Activated T-cell treated with anti-CD3 and anti-CD28 coated beads for 4 hours (primary cell): ENCODE measurements at places on chromosomes 1 and 21.
A peak's percentile ranks its signal among the peaks of the same experiment; 100 is the strongest.

- DNase-seq = no peak
Observed at GRCh38 chr1:46996659-46997281, 26.7 kb upstream of the CYP4X1 start.

- DNase-seq = no peak
Observed at GRCh38 chr1:180165096-180165495, 10.4 kb downstream of the QSOX1 start.

DNA sequence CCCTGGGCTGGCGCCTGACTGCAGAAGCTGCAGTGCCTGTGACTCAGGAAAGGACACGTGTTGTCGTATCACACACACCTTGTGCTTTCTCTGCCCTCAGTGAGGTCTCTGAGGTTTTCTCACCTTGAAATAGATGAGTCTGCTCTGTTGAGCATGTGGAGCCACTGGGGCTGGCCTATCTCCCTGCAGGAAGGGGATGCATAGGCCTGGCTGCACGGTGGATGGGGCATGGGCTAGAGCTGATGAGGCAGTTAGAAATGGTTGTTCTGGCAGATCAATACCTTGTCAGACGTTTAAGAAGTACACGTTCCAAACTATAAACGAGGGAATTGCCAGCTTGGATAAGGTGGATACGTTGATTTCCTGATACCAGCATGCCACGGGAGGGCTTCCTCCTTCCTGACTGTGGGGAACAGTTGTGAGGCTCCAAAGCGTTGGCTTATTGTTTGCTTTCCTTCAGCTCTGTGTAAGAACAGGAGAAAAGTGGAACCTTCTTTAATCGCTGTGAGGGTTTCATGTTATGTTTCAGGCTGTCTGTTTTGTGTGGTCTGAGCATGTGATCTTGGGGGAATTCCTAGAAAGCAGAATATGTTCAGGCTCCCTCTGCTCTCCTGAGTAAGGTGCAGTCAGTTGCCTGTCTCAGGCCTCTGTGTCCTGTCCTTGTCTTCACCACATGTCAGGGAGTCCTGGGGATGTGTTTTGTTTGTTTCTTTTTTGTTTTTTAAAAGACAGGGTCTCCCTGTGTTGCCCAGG, 44.8 kb downstream of the PCNT start:
- DNase-seq = peak; percentile 4

DNA sequence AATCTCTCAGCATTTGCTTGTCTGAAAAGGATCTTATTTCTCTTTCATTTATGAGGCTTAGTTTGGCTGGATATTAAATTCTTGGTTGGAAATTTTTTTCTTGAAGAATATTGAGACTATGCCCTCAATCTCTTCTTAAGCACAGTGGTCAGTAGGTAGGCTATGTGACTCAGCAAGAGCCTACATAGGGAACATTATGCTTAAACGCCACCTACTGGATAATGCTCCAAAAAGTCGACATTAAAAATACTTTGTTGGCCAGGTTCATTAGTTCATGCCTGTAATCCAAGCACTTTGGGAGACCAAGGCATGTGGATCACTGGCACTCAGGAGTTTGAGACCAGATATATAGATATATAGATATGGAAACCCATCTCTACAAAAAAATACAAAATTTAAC, 678.0 kb upstream of the USP24 start:
- DNase-seq = no peak

DNA sequence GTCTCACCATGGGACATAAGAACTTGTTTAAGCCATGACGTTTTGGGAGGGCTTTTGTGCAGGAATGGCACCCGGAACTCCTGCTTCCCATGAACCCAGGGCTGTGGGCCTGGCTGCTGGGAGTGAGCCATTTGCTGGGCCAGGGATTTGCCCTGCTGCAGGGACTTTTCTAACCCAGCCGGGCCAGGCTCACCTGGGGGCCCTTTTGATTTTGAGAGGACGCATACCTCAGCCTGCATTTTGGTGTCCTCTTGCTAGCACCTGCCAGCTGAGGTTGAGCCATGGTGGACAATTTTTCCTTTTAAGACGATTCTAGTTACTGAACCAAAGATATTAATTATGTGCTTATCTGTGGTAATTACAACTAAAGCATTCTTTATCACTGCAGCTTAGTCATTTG, 28.9 kb downstream of the GALNT2 start:
- DNase-seq = no peak
